ENCODE measurements at places on chromosomes 2 and 18. TPM values are rescaled to one million over a fixed set of nuclear protein-coding genes. Genes with fewer than 3 reads are reported as not detected.
A peak's percentile ranks its signal among the peaks of the same experiment; 100 is the strongest.

Gene PLGLB2
- polyA plus RNA-seq: not detected

Gene CCL20
- polyA plus RNA-seq: 8.8 TPM

Gene DSG2
- polyA plus RNA-seq: 7.6 TPM

Gene CAPN14
- polyA plus RNA-seq: 0.08 TPM

DNA sequence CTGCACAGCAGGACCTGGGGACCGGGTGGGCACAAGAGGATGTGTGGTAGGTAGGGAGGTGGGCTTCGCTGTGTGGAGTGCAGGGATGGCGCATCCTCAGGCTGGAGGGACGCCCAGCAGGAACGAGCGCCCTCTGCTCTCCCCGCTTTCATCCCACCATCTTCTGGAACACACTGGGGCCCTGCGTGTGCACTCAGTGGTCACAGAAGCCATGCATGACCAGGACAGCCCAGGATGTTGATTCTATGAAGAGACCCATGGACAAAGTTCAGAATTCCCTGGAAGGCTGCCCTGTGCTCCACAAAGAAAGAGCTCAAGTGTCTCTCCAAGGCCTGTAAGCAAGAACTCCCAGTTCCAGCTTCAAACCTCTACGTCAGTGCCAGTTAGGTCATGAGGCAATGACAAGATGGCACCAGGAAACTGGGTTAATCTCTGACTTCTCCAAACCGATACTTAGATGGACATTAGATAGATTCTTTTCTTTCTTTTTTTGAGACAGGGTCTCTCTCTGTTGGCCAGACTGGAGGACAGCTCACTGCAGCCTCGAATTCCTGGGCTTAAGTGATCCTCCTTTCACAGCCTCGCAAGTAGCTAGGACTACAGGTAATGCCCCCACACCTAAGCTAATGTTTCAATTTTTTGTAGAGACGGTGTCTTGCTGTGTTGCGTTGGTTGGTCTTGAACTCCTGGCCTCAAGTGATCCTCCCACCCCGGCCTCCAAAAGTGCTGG lies 3.4 kb downstream of the SLC66A2 start:
- peak; percentile 6 for DNase-seq
- H3K27me3 ChIP-seq: no peaks in the 10 kb centered on the region
- no peaks in the 10 kb centered on the region for H3K36me3 ChIP-seq
- H3K4me3 ChIP-seq: no peak overlapping the region
- no peak overlapping the region for H3K27ac ChIP-seq
- H3K4me1 ChIP-seq: no peaks in the 10 kb centered on the region

- no peak overlapping the region for H3K27ac ChIP-seq
- no peaks in the 10 kb centered on the region for H3K36me3 ChIP-seq
- H3K4me3 ChIP-seq: no peak overlapping the region
- H3K4me1 ChIP-seq: no peaks in the 10 kb centered on the region
Observed at GRCh38 chr2:23637011-23637778, 252.2 kb downstream of the KLHL29 start.

GRCh38 chr2:17106418-17106817 lies 411.8 kb downstream of the RAD51AP2 start:
- H3K27ac ChIP-seq: no peak overlapping the region
- DNase-seq: no peak

GRCh38 chr2:17584689-17585088 lies 44.2 kb downstream of the VSNL1 start:
- H3K4me1 ChIP-seq: no peaks in the 10 kb centered on the region
- no peaks in the 10 kb centered on the region for H3K27me3 ChIP-seq
- H3K4me3 ChIP-seq: no peak overlapping the region
- no peak overlapping the region for H3K27ac ChIP-seq
- no peak for DNase-seq
- no peaks in the 10 kb centered on the region for H3K36me3 ChIP-seq

GRCh38 chr2:46065152-46065551 lies 232.1 kb upstream of the EPAS1 start:
- no peak overlapping the region for H3K4me3 ChIP-seq
- no peaks in the 10 kb centered on the region for H3K4me1 ChIP-seq
- no peaks in the 10 kb centered on the region for H3K36me3 ChIP-seq
